ENCODE measurements at places on chromosomes 1 and 21.

DNA sequence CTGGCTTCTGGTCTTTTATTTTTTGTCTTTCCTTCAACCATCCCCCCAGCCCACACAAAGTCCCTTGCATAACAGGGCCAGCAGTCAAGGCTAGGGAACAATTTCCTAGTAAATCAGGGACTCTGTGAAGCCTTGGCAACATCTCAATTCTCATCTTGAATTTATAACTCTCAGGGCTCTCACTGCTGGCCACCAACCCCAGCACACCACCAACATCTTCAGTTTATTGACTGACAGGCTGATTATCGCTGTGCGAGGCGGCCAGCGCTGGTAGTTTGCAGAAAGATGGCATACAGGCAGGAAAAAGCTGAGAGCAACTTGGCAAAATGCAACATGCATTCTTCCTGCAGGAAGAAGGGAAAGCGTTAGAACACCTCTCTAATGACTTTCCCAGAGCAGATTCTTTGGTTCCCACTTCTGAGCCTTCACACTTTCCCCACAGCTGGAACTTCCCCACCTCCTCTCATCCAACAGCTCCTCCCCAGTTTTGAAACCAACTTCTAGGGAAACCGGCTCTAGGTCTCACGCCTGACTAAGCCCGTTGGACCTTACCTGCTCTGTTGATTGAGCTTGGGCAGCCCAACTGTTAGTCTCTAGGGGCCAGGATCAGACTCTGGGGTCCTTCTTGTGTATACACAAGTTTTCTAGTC lies 26.3 kb upstream of the CSF1 start:
- DNase-seq: no peak

- peak; percentile 43 for DNase-seq
Observed at GRCh38 chr1:106755682-106756406, 300.6 kb upstream of the PRMT6 start.

GRCh38 chr1:229117664-229118300 lies 153.1 kb upstream of the RAB4A start:
- peak; percentile 77 for DNase-seq

DNA sequence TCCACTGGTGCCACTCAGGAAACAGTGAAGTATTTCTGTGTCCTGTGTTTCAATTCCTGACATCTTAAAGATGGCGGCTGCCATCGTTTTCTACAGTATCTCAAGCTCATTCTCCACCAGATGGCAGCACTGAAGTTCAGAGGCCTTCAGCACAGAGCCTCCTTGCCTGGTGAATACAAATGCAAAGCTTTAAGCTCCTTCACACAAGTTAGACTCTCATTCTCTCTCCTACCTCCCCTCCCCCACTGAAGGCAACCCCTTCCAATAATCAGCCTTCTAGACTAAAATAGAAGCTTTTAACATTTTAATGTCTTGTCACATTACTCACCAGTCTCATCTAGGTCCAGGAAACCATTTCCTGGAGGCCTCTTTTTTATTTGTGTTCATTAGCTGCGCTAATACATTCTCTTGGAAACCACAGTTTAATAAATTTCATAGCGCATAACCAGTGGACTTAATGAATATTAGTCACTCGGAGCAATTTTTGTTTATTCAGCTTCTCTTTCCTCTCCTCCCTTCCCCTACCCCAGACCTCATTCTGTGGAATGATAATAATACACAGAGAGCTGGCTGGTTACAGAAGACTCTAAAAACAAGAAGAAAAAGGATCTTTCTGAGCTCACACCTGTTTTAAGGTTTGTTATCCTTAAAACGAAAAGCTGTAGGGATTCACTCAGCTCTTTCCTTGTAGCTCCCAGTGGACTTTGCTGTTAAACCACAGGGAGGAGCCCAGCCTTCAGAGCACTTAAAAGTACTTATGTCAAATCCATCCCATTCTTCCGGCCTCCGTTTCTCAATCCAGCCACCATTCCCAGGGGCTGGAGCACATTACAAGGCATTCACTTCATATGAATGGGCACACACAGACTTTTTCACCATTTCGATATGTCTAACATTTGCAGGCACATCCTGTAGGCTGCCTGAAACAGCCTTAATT lies 384.9 kb downstream of the HLX start:
- peak; percentile 94 for DNase-seq

- DNase-seq: no peak
Observed at GRCh38 chr1:32112806-32113375, 5.0 kb downstream of the KPNA6 start.

GRCh38 chr1:237961754-237962153 lies 71.0 kb upstream of the ZP4 start:
- peak; percentile 95 for DNase-seq

DNA sequence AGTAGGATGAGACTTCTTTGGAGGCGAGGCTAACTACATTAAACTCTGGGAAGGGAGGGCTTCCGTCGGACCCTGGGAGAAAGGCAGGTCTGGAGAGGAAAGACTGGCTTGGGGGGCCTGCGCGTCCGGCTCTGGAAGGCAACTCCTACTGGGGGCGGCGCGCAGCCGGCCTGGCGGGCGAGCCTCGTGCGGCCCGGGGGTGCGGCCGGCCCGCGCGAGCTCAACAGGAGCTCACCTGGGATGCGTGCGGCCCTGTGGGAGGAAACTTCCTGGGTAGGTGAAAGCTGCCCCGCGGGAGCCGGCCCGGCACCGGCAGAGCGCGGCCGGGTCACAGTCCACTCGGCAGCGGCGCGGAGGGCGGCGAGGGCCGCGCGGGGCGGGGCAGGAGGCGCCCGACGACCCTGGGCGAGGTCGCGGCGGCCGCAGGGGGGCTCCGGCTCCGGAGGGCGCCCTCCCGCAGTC lies 449 bp downstream of the EPS15 start:
- DNase-seq: peak; percentile 69

DNA sequence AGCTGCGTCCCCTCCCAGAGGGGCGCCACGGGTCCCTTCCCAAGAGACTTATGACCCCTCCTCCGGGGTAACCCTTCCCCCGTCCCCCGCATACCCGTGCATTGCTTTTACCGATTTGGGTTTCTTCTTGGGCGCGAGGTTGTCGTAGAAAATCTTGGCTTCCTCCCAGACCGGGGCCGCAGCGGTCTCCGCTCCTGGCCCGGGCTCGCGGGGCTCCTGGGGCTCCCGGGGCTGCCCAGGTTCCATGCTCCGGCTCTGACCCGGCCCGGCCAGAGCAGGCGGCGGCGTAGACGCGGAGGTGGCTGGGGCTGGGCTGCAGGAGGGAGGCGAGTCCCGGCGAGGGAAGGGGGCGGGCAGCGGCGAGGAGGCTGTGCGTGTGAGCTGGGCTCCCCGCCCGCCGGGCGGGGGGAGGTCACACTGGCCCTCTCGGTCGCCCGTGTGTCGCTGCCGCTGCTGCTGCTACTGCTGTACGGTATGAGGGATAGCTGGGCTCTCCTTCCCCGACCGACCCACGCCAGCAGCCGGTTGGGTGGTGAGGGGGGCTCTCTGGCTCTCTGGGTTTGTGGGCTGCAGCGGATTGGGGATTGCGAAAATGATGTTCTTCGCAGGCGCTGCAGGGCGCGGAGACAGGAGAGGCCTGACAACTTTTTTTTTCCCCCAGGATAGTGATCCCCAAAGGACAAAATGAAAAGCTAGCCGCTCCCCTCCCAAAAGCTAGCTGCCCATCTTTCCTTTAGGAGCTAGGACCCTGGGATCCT lies at the start of gene NT5C1A:
Gene NT5C1A (minus strand): TSS at position 315 of the 758 bp plus-strand sequence. CDS start 69 bp downstream, at position 246.
- peak; percentile 3 for DNase-seq

DNA sequence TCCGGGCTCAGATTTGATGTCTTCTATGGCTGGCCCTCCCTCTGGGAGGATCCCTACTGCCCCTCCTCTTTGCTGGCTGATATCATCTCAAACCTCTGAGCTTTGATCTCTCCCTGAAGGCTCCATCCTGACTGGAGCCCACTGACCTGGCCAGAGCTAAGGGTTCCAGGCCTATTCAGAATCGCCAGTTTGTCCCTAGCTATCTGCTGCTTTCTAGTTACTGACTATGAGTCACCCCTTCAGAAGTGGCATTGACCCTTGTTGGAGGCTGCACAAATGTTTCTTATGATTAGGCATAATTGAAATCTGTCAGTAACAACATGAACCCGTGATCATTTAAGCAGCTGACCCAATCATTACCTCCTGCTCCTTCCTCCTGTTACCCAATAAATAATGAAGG lies 87.1 kb downstream of the ABCA4 start:
- no peak for DNase-seq

GRCh38 chr21:28444111-28444510 lies 548.6 kb downstream of the LTN1 start:
- DNase-seq: no peak

GRCh38 chr1:116587501-116588227 lies 16.8 kb upstream of the CD58 start:
- DNase-seq: no peak

- no peak for DNase-seq
Observed at GRCh38 chr1:240366636-240367035, 245.3 kb downstream of the GREM2 start.

GRCh38 chr1:237672748-237673147 lies 218.0 kb downstream of the ZP4 start:
- peak; percentile 22 for DNase-seq

- DNase-seq: no peak
Observed at GRCh38 chr1:201400852-201401230, 1.7 kb upstream of the LAD1 start.

DNA sequence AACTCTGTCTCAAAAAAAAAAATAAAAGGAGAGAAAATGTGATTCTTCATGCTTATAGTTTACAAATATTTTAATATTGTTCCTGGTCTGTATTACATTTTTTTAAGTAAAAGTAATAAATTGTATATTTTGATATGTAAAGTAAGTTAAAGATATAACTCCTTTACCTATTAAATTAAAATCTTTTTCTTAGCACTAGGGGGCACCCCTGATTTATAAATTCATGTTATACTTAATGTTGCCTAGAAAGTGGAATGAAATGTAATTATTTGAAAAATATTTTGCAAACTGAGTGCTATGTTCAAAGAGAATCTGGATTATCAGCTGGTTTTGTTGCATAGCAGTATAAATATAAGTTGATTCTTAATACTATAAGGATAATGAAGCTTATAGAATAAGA lies 49.2 kb downstream of the RALGPS2 start:
- peak; percentile 38 for DNase-seq

DNA sequence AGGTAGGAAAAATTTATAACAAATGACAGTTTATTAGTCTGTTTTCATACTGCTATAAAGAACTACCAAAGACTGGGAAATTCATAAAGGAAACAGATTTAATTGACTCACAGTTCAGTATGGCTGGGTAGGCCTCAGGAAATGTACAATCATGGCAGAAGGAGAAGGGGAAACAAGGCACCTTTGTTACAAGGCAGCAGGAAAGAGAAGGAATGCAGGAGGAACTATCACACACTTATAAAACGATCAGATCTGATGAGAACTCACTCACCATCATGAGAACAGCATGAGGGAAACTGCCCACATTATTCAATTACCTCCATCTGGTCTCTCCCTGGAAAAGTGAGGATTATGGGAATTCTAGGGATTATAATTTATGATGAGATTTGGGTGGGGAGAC lies 61.3 kb downstream of the ASB17 start:
- DNase-seq: no peak

DNA sequence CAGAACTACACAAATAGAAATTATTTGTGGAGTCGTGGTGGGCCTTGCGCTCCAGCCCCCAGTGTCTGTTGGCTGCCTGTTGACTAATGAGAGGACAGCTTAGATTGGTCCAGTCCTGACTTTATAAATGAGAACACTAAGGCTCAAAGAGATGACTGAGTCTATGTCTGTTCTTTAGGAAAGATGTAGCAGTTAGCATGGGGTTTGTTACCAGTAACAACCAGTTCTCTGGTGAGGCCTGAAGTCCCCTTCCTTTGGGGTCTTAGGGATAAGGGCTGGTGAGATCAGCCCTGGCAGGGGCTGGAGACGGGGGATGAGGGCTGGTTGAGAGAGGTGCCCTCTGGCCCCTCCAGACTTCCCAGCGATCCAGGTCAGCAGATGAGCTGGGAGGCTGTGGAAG lies 9.1 kb downstream of the TOR3A start:
- no peak for DNase-seq

DNA sequence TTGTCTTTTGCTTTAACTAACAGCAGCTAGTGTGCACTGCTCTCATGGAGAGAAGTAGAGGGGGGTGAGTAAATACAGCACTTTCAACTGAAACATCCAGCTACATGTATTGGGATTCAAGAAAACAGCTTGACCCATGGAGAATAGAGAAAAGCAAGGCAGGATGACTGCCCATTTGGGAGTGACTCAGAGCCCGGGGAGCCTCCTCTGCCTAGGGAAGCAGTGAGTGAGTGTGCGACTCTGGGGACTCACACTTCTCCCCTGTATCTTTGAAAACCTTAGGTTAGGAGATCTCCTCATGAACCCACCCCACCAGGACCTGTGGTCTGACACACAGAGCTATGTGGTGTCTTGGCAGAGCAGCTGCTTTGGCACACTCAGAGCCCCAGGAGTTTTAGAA lies 82.0 kb upstream of the PTGFR start:
- DNase-seq: no peak

DNA sequence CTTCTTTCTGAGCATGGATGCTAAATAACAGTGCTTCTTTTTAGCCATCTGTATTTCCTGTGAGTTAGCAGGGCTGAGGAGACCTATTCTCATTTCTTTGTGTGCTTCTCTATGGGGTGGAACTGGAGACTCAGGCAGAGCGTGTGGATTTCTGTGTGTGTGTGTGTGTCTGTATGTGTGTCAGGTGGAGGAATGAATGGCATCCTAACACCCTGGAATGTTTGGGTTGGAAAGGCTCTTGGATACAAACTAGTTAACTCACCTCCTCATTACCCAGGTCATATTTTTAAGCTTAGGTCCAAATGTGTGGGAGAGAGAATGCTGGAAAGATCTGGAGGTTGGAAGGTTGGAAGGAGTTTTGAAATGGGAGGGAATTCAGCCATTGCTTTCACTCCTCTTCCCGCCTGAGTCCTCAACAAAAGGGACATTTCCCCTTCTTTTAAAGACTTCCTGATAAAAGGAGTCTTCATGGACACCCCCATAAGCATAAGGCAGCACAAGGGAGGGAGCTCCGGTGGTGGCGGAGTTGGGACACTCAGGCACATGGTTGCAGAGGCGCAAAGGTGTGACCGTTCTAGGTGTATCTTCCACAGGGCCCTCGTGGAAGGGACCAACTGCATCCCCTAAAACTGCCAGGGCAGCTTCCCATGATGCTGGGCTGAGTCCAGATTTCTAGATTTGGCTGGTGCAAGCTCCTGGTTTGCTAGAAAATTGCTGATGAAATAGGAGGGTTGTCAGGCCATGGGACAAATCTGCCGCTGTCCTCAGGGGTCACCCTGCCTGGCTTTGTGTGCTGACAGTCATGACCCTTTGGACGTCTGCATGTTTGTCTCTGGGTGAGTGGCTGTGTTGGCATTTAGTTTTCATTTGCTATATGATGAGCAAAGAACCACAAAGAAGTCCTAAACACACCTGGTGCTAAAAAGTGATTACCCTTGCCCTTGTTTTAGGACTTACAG lies 37.6 kb downstream of the MTARC1 start:
- DNase-seq: no peak

All from NCI-H69 (cell line).